K562 (cell line): ENCODE measurements at places on chromosomes 2 and 18.

DNA sequence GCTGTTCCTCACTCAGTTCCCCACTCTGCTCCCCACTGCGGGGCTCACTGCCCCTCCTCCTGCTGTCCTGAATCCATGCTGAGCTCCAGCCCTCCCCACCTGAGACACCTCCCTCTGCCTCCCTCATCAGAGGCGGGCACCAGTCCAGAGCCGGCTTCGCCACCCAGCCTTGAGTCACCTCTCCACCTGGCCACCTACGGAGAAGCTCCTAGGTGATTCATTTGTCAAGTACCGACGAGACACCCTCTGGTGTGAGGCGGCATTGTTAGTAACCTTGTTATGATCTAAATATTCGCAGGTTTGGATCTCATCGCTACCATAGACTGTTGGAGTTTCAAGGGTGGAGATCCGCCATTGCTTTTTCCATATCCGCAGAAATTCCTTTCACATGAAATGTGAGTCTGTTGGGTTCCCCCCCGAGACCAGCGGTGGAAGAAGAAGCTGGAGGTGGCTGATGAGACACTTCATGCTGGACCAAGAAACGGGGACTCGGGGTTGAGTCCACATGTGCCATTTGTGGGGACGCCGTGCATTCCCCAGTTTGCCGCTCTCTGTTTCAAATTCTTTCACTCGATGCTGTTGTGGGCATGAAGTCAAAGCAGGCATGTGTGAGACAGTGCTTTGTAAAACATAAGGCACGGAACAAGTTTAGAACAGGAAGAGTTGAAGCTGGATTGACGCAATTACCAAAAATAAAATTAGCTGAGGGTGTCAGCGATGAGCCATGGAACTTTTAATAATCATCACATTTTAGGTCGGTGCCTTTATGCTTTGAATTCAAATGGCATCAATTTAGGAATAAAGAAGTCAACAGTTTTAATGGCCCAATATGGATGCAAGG, 259.8 kb upstream of the HDAC4 start:
- H3K36me3 ChIP-seq: no peaks in the 10 kb centered on the region
- peaks cover 5% of the 10 kb centered on the region; the same call in 1 of the 2 replicates for H3K4me1 ChIP-seq
- H3K4me3 ChIP-seq: no peak overlapping the region
- no peak overlapping the region for H3K27ac ChIP-seq
- DNase-seq: no peak
- H3K27me3 ChIP-seq: peaks cover 25% of the 10 kb centered on the region

DNA sequence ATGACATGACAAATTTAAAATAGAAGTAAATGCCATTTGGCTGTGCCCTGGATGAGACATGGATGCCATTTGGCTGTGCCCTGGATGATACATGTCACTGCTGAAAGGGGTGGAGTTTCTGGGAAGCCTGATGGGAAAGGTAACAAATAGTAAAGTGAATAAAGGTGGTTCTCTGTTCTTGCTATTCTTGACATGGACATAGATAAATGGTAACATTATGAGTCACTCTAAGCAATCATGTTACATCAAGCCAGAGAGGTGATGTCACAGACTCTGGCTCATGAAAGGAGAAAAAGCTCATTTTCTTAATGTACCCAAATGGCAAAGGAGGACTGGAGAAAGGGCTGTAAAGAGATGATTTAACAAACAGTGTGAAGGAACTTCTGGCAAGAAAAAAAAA, 86.4 kb downstream of the EML6 start:
- DNase-seq: no peak
- H3K36me3 ChIP-seq: no peaks in the 10 kb centered on the region
- H3K27me3 ChIP-seq: peaks cover 8% of the 10 kb centered on the region; the same call in 1 of the 2 replicates
- no peaks in the 10 kb centered on the region for H3K4me1 ChIP-seq
- H3K4me3 ChIP-seq: no peak overlapping the region

GRCh38 chr2:227035711-227036367, 128.2 kb downstream of the COL4A4 start:
- H3K36me3 ChIP-seq: no peaks in the 10 kb centered on the region
- no peaks in the 10 kb centered on the region for H3K4me1 ChIP-seq
- no peak overlapping the region for H3K27ac ChIP-seq
- no peaks in the 10 kb centered on the region for H3K27me3 ChIP-seq
- no peak for DNase-seq

DNA sequence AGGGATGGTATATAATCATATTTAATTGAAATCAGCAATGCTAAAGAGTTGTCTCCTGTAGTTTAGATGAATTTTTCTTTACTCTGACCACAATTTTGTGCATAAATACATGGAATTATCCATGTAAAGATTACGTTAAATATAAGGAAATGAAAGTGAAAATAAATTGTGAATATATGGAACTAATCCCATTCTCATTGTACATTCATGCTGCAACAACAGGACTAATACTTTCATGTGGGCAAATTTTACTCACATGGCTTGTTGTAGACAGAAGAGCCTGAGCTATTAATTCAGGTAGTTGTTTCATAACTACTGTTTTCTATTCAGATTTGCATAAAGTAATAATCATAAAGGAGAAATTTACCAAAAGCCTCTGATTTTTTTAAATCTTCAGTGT, 357.8 kb downstream of the ARHGAP15 start:
- no peaks in the 10 kb centered on the region for H3K4me1 ChIP-seq
- H3K27ac ChIP-seq: no peak overlapping the region
- no peaks in the 10 kb centered on the region for H3K36me3 ChIP-seq
- DNase-seq: no peak
- no peak overlapping the region for H3K4me3 ChIP-seq
